ENCODE measurements at places on chromosomes 7 and 10. TPM values are rescaled to one million over a fixed set of nuclear protein-coding genes. Genes with fewer than 3 reads are reported as not detected.

The LSM8 gene
- 29.6 TPM for total RNA-seq

The CCDC172 gene
- total RNA-seq = not detected

The CCT6A gene
- total RNA-seq = 354 TPM

The TMEM273 gene
- 0.48 TPM for total RNA-seq

The ZNF273 gene
- total RNA-seq = 1.9 TPM

The CALY gene
- not detected for total RNA-seq

The FBXO24 gene
- not detected for total RNA-seq

The ACSL5 gene
- under 0.01 TPM for total RNA-seq

The FXYD4 gene
- total RNA-seq = not detected

The GPC2 gene
- 2.2 TPM for total RNA-seq

The MNX1 gene
- total RNA-seq = not detected

The CYP26A1 gene
- total RNA-seq = not detected

The PPP1R3C gene
- total RNA-seq = 6.0 TPM

The MAT1A gene
- total RNA-seq = under 0.01 TPM

The VIPR2 gene
- total RNA-seq = not detected

The TWIST1 gene
- total RNA-seq = 16.4 TPM

The CYP3A5 gene
- 2.8 TPM for total RNA-seq

The CDH23 gene
- not detected for total RNA-seq

The SORBS1 gene
- 0.72 TPM for total RNA-seq

The MYOZ1 gene
- total RNA-seq = not detected

The NUDT1 gene
- 13.5 TPM for total RNA-seq

The LMOD2 gene
- not detected for total RNA-seq

The PDCD4 gene
- total RNA-seq = 78.6 TPM

The KCND2 gene
- total RNA-seq = not detected

The GCK gene
- 0.21 TPM for total RNA-seq

The LZTS2 gene
- total RNA-seq = 91.6 TPM

The ZNF22 gene
- total RNA-seq = 8.1 TPM

The INMT gene
- total RNA-seq = not detected

The LRRD1 gene
- total RNA-seq = not detected

The MMRN2 gene
- 3.9 TPM for total RNA-seq

The PNLIP gene
- total RNA-seq = not detected

The POP7 gene
- 40.7 TPM for total RNA-seq

The TMEM254 gene
- total RNA-seq = 4.8 TPM

The SAMD9 gene
- 7.9 TPM for total RNA-seq

The PRDX3 gene
- total RNA-seq = 175 TPM

The PLEKHS1 gene
- under 0.01 TPM for total RNA-seq

The LCOR gene
- 17.4 TPM for total RNA-seq

The GPR26 gene
- total RNA-seq = not detected

The ITPRIP gene
- total RNA-seq = 22.2 TPM

The CFAP69 gene
- total RNA-seq = 1.1 TPM

The ITIH5 gene
- 0.21 TPM for total RNA-seq

The CHST12 gene
- total RNA-seq = 1.7 TPM

The HMX2 gene
- not detected for total RNA-seq

The OGDHL gene
- total RNA-seq = 0.21 TPM

The SKIDA1 gene
- total RNA-seq = under 0.01 TPM

The GIMAP7 gene
- not detected for total RNA-seq

The SPDYE1 gene
- not detected for total RNA-seq
